Type B pancreatic cell (in vitro differentiated cells): ENCODE measurements at places on chromosomes 5 and 9. TPM values are rescaled to one million over a fixed set of nuclear protein-coding genes. Genes with fewer than 3 reads are reported as not detected.
A peak's percentile ranks its signal among the peaks of the same experiment; 100 is the strongest.

Gene ELL2
- 33.9 and 55.3 TPM in 2 replicates for total RNA-seq

DNA sequence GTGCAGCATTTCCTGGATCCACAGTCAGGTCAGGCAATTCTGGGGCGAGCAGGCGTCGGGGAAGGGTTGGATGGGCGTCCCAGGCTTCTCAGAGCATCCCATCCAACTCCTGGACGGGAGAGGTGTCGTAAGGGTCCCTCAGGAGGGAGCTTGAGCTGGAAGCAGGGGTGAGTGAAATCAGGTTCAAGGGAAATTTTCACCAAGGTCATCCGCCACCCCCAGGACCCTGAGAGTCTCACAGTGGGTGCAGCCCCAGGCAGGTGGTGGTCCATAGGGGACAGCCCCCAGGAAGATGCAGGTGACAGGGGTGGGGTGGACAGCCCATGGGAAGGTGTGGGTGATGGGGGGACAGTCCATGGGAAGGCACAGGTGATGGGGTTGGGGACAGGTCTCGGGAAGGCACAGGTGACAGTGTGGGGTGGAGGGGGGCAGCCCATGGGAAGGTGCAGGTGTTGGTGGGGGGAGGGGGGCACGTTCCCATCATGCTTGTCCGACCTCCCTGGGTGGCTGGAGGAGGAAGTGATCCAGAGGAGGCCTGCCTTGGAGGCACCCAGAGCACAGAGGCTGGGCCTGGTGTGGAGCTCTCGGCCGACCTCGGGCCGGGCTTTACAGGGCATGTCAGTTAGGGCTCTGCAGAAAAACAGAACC lies 48.9 kb downstream of the AHRR start:
- H3K4me3 ChIP-seq, result no peak overlapping the region
- H3K36me3 ChIP-seq, result peaks cover 6% of the 10 kb centered on the region
- peaks cover 18% of the 10 kb centered on the region for H3K4me1 ChIP-seq
- peak; percentile 60 for DNase-seq

DNA sequence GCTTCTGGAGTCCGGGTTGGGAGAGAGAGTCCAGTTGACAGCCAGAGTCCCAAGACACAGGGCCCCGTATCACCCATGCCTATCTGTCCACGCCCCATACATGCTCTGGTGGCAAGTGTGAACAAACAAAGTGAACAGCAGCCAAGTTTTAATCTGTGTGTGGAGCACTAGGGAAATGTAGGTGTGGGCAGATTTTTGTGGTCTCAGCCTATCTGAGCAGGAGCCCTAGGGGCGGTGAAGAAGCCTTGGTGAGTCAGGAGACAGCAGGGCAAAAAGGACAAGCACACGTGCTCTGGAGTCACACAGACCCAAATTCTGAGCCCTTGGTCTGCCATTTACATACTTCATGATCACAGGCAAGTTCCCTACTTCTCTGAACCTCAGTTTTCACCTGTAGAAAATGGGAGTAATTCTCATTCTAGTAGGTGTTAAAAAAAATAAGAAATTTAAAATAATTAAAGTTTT lies 23.2 kb downstream of the EGR1 start:
- H3K4me3 ChIP-seq, result peak overlapping the region; percentile 25
- H3K4me1 ChIP-seq, result peaks cover 21% of the 10 kb centered on the region
- DNase-seq, result no peak
- peak overlapping the region; percentile 21 for H3K27ac ChIP-seq

DNA sequence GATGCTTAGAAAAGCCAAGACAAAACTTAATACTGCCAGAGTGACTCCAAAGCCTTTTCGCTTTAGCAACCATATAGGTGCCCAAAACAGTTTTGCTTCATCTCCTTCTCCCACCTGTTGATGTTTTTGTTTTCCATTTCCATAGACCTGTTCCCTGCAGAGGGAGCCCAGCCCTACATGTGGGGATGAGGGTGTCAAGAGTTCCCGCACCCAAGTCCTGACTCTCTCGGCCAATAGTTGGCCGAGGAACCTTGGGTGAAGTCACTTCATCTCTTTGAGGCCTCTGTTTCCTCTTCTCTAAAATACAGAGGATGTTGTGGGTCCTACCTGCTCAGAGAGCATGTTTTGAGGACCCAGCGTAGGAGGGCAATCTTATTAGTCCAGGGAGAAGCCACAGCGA lies 38.5 kb upstream of the LCP2 start:
- H3K36me3 ChIP-seq, result no peaks in the 10 kb centered on the region
- H3K4me3 ChIP-seq, result no peak overlapping the region
- H3K4me1 ChIP-seq, result peaks cover 47% of the 10 kb centered on the region
- H3K27me3 ChIP-seq, result peaks cover 25% of the 10 kb centered on the region
- no peak for DNase-seq

DNA sequence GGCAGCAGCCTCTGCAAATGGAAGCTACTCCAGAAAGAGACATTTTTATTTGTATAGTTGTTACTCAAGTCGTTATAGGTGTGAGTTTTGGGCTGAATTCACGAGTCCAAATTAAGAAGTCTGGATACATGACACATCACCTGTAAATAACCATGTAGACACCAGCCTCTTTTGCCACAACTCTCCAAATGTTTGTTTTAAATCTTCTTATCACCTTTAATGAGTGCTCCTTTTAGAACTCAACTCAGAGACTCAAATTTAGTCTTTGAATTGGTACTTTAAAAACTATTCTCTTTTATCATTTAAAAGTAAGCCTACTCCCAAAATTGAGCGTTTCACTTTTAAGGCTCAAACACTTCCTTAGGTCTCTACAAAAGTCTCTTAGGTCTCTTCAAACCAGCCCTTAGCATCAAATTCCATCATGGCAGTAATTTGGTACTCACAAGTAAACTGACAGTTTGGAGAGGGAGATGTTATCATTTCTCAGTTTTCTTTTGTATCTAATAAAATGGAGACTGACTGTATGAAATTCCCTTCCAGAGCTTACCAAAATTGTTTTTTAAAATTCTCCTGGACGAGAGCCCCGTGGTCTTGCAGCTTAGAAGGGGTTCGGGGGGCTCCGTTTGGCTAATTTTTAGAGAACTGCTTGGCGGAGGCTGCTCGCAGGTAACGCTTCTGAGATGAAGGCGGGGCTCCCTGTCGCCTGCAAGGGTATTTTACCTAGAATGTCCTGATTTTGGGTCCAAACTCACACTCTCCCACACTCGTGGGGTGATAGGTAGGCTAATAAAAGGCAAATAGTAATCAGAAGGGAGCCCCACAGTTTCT lies 194.6 kb downstream of the MEF2C start:
- H3K4me1 ChIP-seq, result peaks cover 11% of the 10 kb centered on the region
- peaks cover 100% of the 10 kb centered on the region for H3K27me3 ChIP-seq
- no peaks in the 10 kb centered on the region for H3K36me3 ChIP-seq
- no peak overlapping the region for H3K27ac ChIP-seq
- DNase-seq, result no peak

DNA sequence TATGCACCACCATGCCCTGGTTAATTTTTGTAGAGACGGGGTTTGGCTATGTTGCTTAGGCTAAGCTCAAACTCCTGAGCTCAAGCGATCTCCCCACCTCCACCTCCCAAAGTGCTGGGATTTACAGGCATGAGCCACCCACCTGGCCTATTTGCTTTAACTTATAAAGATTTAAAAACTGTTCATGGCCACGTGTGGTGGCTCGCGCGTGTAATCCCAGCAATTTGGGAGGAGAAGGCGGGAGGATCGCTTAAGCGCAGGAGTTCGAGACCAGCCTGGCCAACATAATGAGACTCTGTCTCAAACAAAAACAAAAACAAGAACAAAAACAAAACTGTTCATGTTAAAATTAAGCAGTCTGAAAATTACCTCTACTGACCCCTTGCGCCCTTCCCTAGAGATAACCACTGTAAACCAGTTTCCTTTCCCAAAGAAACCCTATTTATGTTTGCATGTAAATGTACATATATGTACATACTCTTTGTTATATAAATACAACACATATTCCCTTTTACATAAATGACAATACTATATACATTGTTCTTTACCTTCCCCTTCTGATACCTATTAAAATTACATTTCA lies 1.5 kb downstream of the AK6 start:
- no peaks in the 10 kb centered on the region for H3K27me3 ChIP-seq
- H3K36me3 ChIP-seq, result peaks cover 22% of the 10 kb centered on the region
- H3K4me3 ChIP-seq, result peak overlapping the region; percentile 98
- H3K4me1 ChIP-seq, result peaks cover 24% of the 10 kb centered on the region
- DNase-seq, result no peak

DNA sequence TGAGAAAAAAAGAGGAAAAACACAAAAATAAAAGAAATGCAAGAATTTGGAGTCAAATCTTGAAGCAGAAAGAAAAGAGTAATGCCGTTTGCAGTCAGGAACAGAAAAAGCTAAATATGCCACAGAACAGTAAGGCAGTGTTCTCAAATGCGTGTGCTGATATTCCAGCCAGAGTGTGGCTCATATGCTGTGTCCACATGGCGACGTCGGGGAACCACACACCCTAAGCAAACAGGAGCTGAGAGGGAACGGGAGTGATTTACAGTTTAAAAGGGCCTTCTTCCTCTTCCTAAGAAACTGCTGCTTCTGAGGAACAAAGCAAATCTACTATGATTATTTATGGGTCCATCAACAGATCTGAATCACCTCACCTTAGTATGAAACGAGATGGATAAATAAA lies 42.7 kb downstream of the DDX31 start:
- no peak overlapping the region for H3K27ac ChIP-seq
- H3K4me3 ChIP-seq, result no peak overlapping the region
- no peaks in the 10 kb centered on the region for H3K4me1 ChIP-seq
- no peaks in the 10 kb centered on the region for H3K27me3 ChIP-seq
